ENCODE measurements at places on chromosomes 13 and 19.

GRCh38 chr19:12868540-12869112 is 12.6 kb downstream of the DNASE2 start:
- peaks cover 10% of the 10 kb centered on the region for H3K36me3 ChIP-seq
- peaks cover 11% of the 10 kb centered on the region for H3K4me1 ChIP-seq
- no peak for DNase-seq
- peaks cover 3% of the 10 kb centered on the region for H3K27me3 ChIP-seq

DNA sequence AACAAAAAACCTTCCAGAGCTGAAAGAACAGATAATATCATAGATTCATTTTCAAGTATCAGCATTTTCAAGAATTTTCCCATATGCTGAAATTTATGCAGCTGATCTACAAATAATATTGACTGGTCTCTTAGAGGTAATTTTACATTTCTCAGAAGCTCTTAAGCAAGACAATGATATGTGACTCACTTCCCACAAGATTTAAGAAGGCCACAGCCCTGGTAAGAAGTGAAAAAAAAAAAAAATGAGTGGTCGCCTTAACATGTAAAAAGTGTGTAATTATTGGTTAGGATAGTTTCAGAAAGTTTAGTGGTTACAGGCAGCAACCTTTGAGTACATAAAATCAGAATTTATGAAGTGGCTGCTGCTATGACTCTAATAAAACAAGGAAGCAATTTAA is 54.5 kb downstream of the NUFIP1 start:
- peaks cover 6% of the 10 kb centered on the region for H3K4me1 ChIP-seq
- no peak overlapping the region for H3K4me3 ChIP-seq
- DNase-seq, result no peak
- no peak overlapping the region for H3K27ac ChIP-seq
- no peaks in the 10 kb centered on the region for H3K27me3 ChIP-seq
- no peaks in the 10 kb centered on the region for H3K36me3 ChIP-seq

DNA sequence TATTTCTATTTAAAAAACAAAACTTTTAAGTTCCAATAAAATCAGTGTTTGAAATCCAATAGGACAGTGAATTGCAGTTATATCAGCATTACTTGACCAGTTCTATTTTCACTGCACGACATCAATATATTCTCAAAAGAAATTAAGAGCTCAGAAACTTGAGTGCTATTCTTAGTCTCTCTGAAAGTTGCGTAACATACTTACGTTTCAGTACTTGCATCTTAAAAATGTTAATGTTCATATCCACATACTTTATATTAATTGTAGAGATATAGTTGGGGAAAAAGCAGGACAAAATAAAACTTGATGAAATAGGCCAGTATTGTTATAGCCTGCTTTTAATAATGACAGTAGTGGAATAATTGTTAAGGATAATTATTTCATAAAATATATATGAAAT is 720.5 kb upstream of the PCDH9 start:
- peaks cover 3% of the 10 kb centered on the region for H3K27me3 ChIP-seq
- H3K27ac ChIP-seq, result no peak overlapping the region
- no peaks in the 10 kb centered on the region for H3K4me1 ChIP-seq
- no peak overlapping the region for H3K4me3 ChIP-seq
- DNase-seq, result no peak

- H3K4me1 ChIP-seq, result no peaks in the 10 kb centered on the region
- peaks cover 3% of the 10 kb centered on the region for H3K27me3 ChIP-seq
- no peak for DNase-seq
- H3K4me3 ChIP-seq, result no peak overlapping the region
These were observed 43.7 kb upstream of the SLC15A1 start for GRCh38 chr13:98796191-98796590.

DNA sequence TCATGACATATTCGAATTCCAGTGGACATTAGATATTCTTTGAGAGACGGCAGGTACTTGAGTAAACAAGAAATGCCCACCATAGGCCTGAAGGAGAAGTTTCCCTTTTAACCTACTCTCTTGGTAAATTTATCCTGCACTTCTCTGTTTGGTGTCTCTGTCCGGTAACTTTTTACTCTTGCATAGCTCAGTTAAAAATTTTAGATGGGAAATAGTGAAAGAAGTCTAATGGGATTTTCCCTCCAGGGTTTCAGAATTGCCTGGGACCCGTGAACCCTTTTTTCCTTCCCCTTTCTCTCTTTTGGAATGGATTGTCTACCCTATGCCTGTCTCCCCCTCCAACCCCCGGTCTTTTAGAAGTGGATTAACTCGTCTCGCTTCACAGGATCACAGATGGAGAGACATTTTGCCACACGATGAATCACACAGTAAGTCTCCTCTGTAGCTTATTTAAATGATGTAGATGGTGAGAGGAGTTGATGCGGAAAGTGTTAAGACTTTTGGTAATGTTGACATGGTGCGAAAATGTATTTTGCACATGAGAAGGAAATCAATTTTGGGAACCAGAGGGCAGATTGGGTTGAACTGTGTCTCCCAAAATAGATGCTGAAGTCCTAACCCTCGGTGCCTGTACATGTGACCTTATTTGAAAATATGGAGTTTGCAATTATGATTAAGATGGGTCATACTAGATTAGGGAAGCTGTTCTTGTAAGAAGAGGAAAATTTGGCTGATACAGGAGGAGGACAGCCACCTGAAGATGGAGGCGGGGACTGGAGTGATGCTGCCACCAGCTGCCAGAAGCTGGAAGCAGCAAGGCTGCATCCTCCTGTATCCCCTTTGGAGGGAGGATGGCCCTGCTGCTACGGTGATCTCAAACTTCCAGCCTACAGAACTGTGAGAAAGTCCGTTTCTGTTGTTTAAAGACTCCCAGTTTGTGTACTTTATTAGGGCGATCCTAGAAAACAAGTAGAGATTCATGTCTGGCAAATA is 711 bp upstream of the MIPEP start:
- no peak for DNase-seq
- H3K27ac ChIP-seq, result peak overlapping the region; percentile 86
- H3K27me3 ChIP-seq, result peaks cover 11% of the 10 kb centered on the region

DNA sequence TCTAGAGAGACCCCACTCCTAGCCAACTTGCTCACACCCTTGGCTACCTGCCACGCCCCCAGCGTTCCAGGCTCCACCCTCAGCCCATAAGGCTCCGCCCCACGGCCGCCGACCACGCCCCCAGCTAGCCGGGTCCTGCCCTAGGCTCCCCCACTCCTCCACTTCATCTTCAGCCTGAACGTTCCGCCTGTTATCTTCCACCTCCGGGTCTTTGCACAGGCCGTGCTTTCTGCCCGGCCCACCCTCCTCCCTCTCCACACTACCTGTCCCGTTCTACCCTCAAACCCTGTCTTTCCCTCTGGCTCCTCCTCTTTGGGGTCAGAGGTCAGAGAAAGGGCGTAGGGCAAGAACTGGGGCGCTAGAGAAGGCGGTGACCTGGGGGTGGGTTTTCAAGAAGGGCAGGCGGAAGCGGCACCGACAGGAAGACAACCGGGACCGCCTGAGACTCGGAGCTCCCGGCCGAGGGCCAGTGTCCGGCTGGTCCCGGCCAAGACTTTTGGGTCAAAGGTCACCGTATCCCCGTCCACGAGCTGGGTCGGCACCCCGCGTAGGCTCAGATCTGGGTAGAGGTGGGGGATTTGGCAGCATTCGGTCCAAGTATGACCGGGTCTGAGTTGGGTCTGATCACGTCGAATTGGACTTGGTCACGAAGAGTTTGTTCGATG is 2.2 kb downstream of the PDE4C start:
- peaks cover 11% of the 10 kb centered on the region for H3K4me1 ChIP-seq
- H3K27me3 ChIP-seq, result peaks cover 41% of the 10 kb centered on the region

DNA sequence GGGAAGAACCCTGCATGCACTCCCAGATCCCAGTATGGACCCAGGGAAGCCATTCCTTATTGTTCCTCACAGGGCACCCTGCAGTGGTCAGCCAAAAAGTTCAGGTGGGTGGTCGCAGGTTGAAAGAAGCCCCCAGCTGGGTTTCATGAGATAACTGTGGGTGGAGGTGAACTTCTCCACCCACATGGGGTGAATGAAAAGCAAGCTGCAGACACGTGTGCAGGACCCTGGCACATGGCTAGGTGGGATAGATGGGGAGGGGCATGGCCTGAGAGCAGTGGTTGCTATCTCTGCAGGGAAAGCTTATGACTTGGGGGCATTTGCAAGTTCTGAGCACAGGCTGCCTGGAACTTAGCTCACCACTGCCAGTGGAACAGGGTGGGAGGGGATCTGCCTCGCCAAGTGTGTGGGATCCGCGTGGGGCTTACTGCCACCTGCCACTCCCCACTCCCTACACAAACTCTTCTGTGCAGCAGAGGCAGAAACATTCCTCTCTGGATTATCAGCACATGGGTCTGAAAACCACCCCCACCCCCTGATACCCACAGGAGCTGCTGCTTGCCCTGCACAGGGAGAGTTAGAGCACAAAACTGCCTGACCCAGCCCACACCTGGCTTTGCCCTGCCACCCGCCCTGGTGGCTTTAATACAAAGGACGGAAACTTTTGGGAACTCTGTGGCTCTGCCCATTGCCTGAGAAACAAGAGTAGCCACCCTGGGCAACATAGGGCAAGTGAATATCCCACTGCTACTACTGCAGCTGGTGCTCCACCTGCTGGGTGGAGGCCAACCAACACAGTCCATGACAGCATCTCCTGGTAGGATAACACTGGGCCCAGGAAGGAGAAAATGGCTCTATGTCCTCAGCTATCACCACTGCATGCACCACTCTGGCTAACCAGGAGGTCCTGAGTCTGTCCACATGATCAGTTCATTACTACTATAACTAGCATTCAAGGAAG is 24.4 kb downstream of the PLA2G4C start:
- no peak for DNase-seq
- no peaks in the 10 kb centered on the region for H3K4me1 ChIP-seq
- H3K27me3 ChIP-seq, result peaks cover 7% of the 10 kb centered on the region
- H3K36me3 ChIP-seq, result no peaks in the 10 kb centered on the region
- H3K27ac ChIP-seq, result no peak overlapping the region

GRCh38 chr13:74796157-74796556 is 662.0 kb upstream of the KLF12 start:
- no peak for DNase-seq
- H3K36me3 ChIP-seq, result no peaks in the 10 kb centered on the region
- no peak overlapping the region for H3K4me3 ChIP-seq
- no peak overlapping the region for H3K27ac ChIP-seq
- H3K4me1 ChIP-seq, result no peaks in the 10 kb centered on the region

DNA sequence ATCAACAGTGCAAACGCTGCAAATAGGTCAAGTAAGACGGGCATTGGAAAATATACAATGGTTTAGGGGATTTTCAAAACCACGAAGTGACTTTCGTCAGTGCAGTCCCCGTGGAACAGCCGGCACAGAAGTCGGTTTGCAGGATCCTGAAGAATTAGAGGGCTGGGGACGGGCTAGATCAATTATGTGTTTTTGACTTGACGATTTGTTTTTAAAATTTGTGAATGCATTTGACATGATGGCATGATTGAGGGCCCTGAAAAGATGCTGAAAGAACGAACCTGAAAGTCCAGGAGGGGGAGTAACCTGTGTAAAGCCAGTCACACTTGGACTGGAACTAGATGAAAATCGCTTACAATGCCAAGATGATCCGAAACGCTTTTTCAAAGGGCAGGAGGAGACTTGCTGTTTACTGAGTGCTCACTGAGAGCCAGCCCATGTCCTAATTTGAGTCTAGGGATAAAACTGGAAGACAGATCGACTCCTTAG is 8.9 kb upstream of the DGKH start:
- H3K4me1 ChIP-seq, result peaks cover 13% of the 10 kb centered on the region
- DNase-seq, result peak; percentile 7
- H3K27me3 ChIP-seq, result peaks cover 2% of the 10 kb centered on the region
- peak overlapping the region; percentile 18 for H3K27ac ChIP-seq
- peak overlapping the region; percentile 84 for H3K4me3 ChIP-seq
- H3K36me3 ChIP-seq, result peaks cover 3% of the 10 kb centered on the region

GRCh38 chr19:17560205-17560595 is 4.8 kb downstream of the COLGALT1 start:
- no peak for DNase-seq
- peaks cover 12% of the 10 kb centered on the region for H3K4me1 ChIP-seq
- H3K36me3 ChIP-seq, result peaks cover 10% of the 10 kb centered on the region

DNA sequence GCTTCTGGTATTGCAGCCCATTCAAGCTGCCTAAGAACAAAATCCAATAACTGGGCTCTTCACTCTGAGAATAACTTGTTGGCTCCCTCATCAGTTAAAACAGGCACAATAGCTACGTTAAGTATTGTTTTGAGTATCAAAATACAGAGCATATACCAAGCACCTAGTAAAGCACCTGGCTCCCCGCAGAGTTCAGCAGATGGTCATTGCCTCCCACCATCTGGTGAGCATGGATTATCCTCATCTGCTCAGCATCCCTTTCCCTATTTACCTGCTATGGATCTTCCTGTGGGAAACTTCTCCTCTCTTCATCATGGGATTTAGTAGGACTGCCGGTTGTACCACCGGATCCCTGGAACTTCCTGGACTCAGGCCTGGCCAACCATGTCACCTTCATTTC is 199.2 kb upstream of the MAB21L1 start:
- H3K27ac ChIP-seq, result no peak overlapping the region
- no peaks in the 10 kb centered on the region for H3K4me1 ChIP-seq
- H3K36me3 ChIP-seq, result no peaks in the 10 kb centered on the region
- no peak for DNase-seq
- no peak overlapping the region for H3K4me3 ChIP-seq

DNA sequence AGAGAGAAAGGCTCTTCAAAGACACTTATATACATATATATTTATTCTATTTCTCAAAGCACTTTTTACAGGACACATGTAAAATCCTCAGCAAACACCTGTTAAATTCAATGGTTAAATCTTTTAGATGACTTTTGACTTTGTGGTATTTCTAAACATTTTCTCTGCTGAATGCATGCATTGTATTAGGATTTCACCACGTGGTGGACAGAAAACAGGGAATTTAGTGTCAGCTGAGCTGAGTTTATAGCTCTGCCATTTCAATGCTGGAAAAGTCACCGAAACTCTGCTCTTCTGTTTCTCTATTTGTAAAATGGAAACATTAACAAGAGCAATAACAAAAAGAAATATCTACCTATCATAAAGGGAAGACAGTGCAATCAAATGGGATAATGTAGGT is 375.6 kb downstream of the ENOX1 start:
- no peak for DNase-seq
- no peaks in the 10 kb centered on the region for H3K36me3 ChIP-seq
- no peaks in the 10 kb centered on the region for H3K4me1 ChIP-seq
- H3K27ac ChIP-seq, result no peak overlapping the region
- H3K27me3 ChIP-seq, result peaks cover 1% of the 10 kb centered on the region

GRCh38 chr19:35205733-35206323 is 22.7 kb downstream of the FAM187B start:
- H3K27me3 ChIP-seq, result peaks cover 2% of the 10 kb centered on the region
- peaks cover 69% of the 10 kb centered on the region for H3K4me1 ChIP-seq
- peak overlapping the region; percentile 86 for H3K27ac ChIP-seq
- peak overlapping the region; percentile 30 for H3K4me3 ChIP-seq

GRCh38 chr13:26949701-26950502 is 189.3 kb upstream of the GPR12 start:
- no peak for DNase-seq
- no peak overlapping the region for H3K4me3 ChIP-seq
- H3K36me3 ChIP-seq, result no peaks in the 10 kb centered on the region
- no peak overlapping the region for H3K27ac ChIP-seq
- no peaks in the 10 kb centered on the region for H3K4me1 ChIP-seq

GRCh38 chr13:76016799-76017400 is 380.8 kb downstream of the LMO7 start:
- H3K27me3 ChIP-seq, result no peaks in the 10 kb centered on the region
- H3K36me3 ChIP-seq, result no peaks in the 10 kb centered on the region
- H3K4me1 ChIP-seq, result no peaks in the 10 kb centered on the region
- no peak overlapping the region for H3K27ac ChIP-seq

Data from immature natural killer cell (primary cell).